ENCODE measurements at places on chromosomes 13 and 19. TPM values are rescaled to one million over a fixed set of nuclear protein-coding genes. Genes with fewer than 3 reads are reported as not detected.

The PHLDB3 gene
- 7.5 TPM for total RNA-seq

DNA sequence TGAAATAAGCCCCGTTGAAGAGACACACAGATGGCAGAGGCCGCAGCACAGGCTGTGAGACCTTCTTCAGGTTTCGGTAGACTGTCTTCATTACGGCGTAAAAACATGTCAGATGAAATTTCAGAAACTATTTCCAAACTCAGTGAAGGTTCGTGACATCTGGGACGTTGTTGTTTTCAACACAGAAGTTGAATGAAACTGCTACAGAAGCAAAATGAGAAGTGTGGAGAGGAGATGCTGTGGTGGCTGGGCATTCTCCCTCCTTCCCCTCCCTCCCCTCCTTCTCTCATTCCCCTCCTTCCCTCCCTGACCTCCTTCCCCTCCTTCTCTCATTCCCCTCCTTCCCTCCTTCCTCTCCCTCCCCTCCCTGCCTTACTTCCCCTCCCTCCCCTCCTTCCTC, 113.6 kb downstream of the ATP11A start:
- DNase-seq = no peak

DNA sequence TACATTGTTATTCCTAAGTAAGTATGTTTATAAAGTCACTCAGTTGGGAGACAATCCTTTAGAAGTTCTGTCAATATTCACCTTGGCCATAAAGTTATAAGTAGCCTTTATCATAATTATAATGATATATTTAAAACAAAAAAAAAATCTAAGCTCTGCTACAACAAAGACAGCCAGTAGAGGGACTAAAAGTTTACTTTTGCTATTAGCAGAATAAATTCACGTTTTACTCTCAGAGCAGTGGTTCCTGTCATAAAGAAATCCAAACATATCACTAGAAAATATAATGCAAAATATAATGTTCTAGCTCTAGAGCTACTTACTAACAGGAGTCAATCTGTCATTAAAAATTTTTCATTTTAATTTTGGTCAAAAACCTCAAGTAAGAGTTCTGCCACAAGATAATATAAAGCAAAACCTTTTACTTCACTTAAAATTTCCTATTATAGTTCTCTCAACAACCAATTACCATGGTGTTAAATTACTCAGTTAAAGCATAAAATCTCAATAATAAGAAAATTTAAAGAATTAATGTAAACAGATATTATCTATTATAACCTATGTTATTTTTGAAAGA, 17.7 kb downstream of the INTS6 start:
- no peak for DNase-seq

The PGLYRP2 gene
- total RNA-seq = not detected

The CGB8 gene
- total RNA-seq = 0.46 TPM

DNA sequence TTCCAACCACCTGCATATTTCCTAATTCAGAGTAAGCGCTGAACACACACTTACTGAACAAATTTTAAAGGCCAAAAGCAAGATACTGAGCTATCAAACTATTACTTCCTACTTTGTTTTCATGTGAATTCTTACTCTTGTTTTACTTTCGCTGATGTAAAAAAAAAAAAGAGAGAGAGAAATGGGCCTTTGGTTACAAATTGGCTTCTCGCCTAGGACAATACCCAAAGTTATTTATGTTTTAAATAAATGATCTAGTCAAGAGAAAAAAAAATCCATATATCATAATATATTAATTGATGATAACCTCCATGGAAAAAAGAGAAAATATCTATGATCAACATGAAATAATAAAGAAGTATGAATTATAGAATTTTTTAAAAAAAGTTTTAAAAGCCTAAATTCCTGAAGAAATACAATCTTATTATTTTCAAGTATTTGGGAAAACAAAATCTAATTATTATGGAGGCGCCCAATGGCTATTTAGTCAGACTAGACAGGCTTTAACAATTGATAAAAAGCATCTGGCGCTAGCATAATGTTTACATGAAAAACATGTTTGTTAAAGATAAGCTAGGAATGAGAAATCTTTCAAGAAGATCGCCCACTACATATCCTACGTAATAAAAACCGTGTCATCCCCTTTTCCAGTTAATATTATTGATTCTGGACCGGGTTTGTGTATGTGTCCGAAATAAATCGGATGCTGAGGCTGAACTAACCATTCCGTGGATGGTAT, 9.0 kb downstream of the COL4A1 start:
- DNase-seq = no peak

- DNase-seq = no peak
These were observed 6.5 kb downstream of the PIAS4 start for GRCh38 chr19:4013886-4014540.

DNA sequence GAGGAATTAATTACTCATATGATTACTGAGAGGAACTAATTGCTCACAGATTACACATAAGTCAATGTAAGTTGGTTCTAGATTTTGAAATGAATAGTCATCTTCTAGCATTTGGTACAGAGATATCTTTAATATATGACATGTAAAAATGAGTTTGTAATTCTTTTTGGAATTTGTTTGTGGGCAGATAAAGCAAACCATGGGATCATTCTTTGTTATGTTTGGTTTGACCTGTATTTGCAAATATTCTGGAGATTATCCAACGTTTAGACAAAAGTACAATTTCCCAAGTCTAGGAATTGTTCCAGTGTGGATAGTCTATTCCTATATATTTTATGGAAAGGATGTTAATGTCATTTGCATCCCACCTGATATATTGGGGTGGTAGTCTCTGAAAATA, 309.6 kb upstream of the EDNRB start:
- DNase-seq = no peak

The LGALS14 gene
- total RNA-seq = 0.50 TPM

The PSG2 gene
- total RNA-seq = not detected

The HPN gene
- total RNA-seq = 12.3 TPM

DNA sequence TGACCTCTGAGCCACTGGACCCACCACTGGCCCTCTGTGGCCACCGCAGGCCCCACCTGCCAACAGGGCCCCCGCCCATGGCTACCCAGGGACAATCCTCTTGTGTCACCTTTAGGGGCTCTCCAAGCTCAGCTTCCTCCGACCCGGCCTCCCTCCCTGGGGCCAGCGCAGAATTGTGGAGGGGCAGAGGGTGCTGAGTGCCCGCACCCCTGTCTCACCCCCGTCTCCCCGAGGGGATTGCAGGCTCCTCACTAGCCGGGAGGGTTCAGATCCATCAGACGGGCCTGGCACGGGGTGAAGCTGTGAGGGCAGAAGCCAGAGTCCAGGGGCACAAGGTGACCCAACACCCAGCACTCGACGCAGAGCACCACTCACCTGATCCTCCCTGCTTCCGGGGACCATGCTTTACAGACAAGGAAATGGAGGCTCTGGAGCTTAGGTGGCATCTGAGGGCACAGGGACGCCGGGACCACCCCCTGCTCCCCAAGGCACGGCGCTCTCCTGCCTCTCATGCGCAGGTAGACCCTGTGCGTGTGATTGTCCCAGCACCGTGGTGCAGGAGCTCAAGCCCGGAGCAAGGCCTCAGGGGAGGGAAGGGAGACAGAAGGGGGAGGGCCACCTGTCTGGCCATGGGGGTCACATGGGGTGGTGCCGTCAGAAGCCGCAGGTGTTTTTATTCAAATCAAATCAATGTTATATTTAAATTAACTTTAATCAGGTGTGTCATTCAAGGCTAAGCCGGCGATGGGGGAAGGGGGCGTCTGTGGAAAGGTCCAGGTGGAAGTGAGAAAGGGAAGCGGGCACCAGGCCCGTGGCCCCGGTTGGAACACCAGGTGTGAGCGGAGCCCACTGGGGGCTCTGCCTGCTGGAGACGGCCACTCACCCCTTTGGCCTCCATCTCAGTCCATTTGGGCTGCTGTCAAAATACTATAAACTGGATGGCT, 21.6 kb upstream of the SPACA7 start:
- no peak for DNase-seq

DNA sequence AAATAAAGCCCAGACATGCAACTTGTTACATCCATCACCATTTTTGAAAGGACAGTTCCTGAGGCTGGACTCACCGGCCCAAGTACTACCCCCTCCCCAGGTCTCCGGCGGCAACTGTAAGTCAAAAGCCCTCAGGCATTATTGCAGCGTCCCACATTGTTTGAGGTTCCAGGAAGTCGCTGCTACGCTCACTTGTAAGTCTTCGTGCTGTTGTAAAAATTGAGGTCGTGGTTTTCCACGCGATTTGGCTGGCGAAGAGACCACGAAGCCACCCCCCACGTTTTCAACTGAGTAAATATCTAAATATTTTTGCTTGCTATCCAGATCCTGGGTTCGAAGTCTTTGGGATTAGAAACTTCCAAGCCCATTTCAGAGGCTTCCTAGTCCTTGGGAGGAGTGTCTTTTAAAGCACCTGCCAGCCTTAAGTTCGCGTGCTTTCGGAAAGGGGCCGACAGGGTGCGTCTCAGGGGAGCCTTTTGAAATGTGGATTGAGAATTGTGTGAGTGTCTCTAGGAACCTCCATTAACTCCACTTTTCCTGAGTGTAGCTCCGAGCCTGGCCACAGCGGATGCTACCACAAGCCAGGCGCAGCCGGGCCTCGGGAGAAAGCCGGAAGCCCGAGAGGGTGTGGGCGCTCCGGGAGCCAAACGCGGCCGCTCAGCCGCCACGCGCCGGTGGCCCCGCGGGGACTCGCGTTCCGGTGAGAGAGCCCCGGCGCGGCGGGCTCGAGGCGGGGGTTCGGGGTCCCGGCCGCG, 434 bp upstream of the FNDC3A start:
- no peak for DNase-seq

DNA sequence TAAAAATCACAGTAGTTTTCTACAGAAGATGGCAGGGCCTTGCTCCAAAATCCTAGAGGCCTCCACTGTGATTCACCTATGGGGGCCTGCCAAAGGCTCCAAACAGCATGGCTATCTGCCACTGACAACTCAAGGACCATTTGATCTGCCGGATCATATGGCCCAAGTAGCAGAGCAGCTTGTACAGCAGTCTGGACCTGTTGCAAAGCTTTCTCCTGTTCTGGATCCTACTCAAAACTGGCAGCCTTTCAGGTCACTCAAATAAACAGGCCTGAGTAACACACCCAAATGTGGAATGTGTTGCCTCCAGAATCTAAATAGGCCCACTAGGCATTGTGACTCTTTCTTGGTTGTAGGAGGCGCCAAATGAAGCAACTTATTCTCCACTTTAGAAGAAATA, 1049.3 kb downstream of the PCDH9 start:
- DNase-seq = no peak

The ZSWIM9 gene
- 10.1 TPM for total RNA-seq

GRCh38 chr13:77674852-77675251, 22.6 kb upstream of the SLAIN1 start:
- no peak for DNase-seq

DNA sequence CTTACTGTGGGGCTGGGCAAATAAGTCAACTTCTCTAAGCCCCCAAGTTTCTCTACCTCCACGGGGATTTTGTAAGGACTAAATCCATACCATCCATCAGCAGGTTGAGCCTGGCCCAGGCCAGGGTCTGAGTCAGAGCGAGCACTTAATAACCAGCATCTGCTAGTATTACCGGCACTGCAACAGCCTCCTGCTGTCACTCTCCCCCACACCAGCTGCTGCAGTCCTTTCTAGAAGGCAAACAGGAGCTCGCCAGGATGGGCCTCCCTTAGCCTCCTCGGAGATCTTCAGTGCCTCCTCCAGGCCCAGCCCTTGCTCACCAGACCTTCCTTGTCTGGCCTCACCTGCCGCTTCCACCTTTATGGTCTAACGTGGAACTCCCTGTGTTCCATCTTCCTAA, 3.2 kb downstream of the NAPA start:
- DNase-seq = no peak

The KL gene
- not detected for total RNA-seq

The ZNF665 gene
- total RNA-seq = 3.7 TPM

The SBSN gene
- not detected for total RNA-seq

The TNFSF13B gene
- not detected for total RNA-seq

The RFPL4A gene
- total RNA-seq = not detected

The ZNF497 gene
- 0.93 TPM for total RNA-seq

- DNase-seq = no peak
These were observed 136.9 kb upstream of the SPRY2 start for GRCh38 chr13:80477661-80478443.

DNA sequence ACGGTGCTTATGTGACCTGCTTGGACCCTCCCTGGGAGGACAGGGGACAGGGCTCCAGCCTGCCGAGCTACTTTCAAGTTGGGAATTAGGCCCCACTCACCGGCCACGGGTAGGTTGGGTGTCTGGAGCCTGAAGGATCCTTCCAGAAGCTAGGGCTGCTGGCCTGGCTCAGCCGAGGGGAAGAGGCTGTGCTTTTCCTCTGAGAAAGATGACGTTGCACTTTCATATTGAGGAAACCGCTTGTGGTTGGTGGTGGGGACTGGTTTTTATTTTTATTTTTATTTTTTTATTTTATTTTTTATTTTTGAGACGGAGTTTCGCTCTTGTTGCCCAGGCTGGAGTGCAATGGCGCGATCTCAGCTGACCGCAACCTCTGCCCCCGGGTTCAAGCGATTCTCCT, at the start of gene TMEM150B:
TSS of gene TMEM150B (minus strand) at position 170 of the 400 bp plus-strand sequence. CDS start 4,305 bp downstream, outside the sequence.
- no peak for DNase-seq

DNA sequence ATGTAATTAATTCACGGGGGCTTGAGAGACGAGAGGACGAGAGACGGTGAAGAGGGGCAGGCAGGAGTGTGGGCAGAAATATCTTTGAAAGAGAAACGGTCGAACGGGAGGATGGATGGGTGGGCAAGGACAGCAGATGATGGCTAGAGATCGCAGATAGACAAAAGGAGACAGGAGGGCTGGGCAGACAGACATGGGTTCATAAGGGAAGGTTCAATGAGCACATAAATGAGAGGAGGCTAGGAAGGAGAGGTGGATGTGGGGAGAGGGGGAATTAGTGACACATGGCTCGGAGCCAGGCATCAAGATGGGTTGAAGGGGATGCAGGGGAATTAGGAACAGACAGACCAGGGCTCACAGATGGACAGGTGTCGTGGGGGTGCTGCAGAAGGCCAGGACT, 1.1 kb downstream of the SYT3 start:
- no peak for DNase-seq

DNA sequence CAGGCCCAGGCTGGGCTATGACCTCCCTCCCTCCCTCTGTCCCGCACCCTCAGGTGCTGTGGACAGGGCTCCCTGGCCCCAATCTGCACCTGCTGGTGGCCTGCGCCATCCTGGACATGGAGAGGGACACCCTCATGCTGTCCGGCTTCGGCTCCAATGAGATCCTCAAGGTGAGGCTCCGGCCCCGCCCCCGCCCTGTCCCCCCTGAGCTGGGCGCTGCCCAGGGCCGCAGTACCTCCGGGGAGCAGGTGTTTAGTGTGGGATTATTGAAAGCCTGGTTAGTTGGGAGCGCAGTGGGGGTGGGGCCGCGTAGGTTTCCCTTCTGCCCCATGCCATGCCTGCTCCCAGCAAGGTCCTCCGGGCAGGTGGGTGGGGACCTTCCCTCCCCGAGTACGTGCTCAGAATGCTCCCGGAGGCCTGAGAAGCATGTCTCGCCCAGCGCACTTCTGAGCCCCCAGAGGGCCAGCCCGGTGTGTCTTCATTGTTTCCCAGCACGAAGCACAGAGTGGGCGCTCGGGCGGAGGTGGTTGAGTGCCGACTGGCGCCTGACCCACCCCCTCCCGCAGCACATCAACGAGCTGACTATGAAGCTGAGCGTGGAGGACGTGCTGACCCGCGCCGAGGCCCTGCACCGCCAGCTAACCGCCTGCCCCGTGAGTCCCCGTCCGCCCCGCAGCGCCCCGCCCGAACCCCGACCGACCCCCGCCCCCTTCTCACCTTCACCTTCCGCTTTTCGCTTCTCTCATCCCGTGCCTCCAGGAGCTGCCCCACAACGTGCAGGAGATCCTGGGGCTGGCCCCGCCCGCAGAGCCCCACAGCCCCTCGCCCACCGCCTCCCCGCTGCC, 8.8 kb downstream of the IL4I1 start:
- DNase-seq = no peak

- DNase-seq = no peak
These were observed 65.0 kb upstream of the GTF2F2 start for GRCh38 chr13:45055198-45055901.

GRCh38 chr13:105936816-105937215, 598.6 kb downstream of the EFNB2 start:
- DNase-seq = no peak
